Cortex of kidney (tissue), 1 donor: ENCODE measurements at places on chromosomes 12 and 14.

- DNase-seq, result no peak
Measured at GRCh38 chr14:23388996-23389395, 12.2 kb downstream of the CMTM5 start.

GRCh38 chr12:63396135-63396534 lies 245.1 kb upstream of the AVPR1A start:
- no peak for DNase-seq

DNA sequence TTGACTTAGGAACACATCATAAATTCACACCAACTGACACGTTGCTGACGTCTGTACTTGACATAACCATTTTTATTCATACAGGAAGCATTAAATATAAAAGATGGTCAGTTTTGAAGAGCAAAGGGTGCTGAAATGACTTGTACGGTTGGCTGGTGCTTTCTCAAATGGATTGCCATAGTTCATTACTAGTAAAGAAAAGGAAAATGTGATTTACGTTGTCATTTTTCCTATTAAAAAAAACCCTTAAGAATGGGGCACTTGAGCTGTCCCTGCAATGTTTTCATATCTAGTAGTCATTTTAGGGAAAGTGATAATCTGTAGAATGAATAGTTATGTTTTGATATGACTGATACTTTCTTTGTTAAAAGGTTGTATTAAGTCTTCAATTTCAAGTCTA lies 22.5 kb upstream of the MANSC4 start:
- no peak for DNase-seq

DNA sequence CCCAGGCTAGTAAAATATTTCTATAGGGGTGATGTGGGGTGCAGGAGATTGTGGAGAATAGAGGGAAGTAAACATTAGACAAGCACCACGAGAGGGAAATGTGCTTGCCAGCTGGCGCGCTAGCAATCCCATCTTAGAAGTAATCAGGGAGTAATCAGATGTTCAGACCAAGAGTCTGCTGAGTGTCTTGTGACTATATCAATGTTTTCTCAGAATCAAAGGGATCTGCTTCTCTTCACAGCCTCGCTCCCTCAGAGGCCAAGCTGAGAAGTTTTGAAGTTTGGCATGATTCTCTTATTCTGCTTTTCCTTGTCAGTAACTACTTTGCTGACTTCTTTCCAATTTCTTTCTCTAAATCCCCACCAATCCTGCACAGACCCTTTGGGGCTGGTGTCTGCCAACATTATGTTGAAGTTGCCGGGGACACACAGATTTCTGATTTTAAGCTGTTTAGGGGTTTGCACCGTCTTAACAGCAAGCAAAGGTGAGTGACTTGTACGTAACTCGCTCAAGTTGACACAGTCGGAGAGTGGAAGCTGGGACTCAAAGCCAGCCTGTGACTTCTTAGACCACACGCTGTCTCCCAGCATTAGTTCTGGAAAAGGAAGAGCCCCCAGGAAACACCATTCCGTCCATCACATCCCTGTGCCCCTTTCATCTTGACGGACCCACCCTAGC lies 22.0 kb upstream of the TSPAN9 start:
- DNase-seq, result no peak

DNA sequence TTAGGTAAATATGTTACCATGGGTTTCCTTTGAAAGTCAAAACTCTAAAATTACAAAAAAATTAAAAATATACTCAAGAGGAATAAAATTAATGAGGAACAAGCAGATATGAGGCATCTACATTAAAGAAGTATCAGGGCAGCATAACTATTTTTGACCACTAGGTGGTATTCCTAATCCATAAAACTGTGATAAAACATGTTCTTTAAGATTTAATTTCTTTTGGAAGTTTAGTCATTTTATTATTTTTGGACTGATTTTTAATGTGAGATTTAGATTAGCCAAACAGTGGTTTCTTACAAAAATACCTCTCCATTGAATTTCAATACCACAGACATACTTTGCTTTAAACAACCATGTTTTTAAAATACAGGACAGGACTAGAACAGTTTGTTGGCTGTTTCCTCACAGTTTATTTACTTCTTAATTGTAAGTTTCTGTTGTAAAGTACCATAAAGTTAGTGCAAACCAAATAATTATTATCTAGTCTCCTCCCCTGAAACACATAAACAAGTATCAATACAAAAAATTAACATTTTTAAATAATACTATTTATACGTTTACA lies 49.8 kb downstream of the NTS start:
- no peak for DNase-seq

- no peak for DNase-seq
Measured at GRCh38 chr12:6387541-6387940, 3.6 kb downstream of the LTBR start.

GRCh38 chr14:60958146-60958545 lies 22.7 kb downstream of the TRMT5 start:
- DNase-seq, result no peak

DNA sequence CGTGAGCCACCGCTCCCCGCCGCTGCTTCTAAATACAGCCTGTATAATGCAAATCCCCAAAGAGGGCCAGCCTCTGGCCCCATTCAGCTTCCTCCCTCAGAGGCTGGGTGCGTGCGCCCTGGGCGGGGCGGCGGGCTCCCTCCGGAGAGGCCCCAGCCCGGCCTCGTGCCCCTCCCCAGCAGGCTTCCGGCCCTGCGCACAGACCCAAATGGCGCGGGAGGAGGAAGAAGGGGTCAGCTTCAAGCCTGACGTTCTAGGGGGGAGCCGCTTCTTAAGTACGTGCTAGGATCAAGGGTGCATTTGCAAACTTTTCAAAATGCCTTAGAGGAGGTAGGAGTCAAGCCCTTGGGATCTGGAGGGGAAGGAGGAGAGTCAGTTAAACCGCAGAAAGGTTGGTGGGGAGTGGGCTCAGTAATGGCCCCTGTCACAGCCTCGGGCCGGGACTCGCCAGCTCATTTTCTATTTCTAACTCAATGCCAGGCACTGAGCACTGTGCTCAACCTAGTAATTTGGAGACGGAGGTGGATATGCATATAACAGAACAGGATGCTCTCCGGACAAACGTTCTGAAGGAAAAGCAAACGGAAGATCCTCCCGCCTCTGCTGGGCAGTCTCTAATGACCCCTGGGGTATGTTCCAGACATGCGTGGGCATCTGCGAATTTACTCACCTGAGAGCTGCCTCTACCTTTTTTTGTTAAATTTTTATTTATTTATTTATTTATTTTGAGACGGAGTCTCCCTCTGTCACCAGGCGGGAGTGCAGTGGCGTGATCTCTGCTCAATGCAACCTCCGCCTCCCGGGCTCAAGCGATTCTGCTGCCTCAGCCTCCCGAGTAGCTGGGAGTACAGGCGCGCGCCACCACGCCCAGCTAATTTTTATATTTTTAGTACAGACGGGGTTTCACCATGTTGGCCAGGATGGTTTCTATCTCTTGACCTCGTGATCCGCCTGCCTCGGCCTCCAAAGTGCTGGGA lies 32.3 kb downstream of the NINJ2 start:
- no peak for DNase-seq

DNA sequence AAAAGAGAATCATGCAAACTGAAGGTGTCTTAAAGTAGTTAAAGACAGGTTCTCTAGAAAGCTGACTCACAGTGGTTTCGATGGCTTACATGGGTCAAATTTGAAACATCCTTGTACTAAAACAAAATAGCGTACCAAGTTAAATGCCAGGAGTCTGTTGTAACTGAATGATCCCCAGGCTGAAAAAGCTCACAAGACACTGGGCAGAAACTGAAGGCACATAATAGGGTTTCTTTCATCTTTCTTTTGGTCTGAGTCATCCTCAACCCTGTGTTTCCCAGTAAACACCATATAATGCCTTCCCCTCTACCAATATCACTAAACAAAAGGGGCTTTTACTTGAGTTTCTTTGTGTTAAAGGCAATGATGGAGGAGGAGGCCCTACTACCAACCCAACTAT lies 12.8 kb downstream of the ZFYVE1 start:
- no peak for DNase-seq

DNA sequence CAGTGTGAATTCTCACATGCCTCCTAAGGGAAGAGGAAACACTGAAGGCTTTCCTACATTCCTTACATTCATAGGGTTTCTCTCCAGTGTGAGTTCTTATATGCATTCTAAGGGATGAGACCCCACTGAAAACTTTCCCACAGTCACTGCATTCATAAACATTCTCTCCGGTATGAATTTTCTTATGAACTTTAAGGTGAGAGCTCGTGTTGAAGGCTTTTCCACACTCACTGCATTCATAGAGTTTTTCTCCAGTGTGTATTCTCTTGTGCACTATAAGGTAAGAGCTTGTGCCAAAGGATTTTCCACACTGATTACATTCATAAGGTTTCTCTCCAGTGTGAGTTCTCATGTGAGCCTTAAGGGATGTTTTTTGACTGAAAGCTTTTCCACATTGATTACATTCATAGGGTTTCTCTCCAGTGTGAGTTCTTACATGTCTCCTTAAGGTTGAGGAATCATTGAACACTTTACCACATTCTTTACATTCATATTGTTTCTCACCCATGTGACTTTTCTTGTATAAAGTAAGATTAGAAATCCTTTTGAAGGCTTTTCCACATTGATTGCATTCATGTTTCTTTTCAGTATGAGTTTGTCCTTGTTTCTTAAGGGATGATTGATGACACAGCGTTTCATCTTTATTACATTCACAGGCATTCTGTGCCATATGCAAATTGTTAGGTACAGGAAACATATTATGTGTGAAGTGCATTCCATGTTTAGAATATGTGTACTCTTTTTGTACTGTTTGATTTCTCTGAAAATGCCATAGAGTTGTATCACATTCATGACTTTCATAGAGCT lies 9.5 kb downstream of the ZNF891 start:
- DNase-seq, result no peak

DNA sequence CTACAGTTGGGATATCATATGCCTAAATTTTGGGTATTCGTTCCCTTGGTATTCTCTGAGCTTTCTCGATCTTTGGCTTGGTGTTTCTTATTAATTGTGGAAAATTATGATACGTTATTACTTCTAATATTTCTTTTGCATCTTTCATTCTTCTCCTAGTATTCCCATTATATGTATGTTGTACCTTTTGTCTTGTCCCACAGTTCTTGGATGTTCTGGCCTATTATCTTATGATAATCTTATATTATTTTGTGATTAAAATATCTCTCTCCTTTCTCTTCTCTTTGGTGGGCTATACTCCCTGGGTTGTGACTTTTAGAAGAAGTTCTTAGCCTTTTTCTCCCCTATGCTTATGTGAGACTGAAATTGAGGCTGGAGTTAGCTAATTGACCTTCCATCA lies 25.2 kb downstream of the PTCSC3 start:
- no peak for DNase-seq
